ENCODE measurements at places on chromosomes 3 and 15.

DNA sequence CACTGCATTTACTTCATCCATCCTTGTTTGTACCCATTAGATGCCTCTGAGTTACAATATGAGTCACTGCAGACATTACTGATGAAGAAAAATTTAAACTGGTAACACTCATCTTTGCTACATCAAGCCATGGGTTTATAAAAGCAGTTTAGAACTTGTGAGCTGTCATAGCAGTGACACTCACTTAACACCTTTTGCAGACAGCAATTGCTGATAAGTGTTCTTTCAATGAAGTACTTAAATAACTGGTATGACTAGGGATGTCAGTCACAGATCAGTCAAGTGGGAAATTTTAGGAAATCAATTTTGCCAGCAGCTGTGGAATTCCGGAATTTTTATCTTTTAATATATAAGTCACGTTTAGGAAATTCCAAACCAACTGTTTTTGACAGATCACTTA is 643.0 kb downstream of the TBL1XR1 start:
- DNase-seq, result no peak

DNA sequence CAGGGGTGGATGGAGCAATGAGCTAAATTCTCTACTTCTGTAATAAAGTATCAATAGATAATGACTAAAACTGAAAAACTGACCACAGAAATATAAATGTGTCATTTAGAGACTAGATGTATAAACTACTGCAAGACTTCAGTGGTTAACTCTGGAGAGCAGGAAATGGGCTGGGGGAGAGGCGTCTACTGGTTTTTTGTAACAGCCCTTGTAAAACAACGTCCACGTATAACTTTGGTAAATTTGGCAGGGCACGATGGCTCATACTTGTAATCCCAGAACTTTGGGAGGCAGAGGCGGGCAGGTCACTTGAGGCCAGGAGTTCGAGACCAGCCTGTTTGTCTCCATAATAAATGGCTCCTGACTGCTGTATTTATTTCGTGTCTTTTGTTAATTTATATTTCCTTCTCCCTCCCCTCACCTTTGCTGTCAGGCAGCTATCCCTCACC is 12.5 kb downstream of the RAB27A start:
- no peak for DNase-seq

- no peak for DNase-seq
Observed at GRCh38 chr15:70362350-70362749, 264.6 kb upstream of the TLE3 start.

DNA sequence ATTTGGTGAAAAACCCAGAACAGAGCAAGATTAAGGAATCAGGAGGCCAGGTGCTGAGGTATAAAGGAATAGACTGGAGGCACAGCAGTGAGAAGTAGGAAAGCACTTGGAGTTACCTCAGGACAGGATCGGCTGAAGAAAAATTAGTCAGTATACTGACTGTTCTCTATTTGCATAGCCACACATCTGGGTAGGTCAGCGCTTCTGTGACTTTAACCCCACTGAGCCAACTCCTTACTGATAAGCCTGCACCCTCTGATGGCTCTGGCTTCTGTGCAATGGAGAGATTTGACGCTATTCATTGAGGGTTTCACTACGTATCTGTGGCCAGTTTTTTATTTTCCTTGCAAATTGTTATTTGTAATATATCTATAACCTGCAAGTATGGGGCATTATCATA is 22.3 kb downstream of the MECOM start:
- DNase-seq, result no peak

- DNase-seq, result no peak
Observed at GRCh38 chr3:149386299-149386606, 8.8 kb upstream of the TM4SF1 start.

DNA sequence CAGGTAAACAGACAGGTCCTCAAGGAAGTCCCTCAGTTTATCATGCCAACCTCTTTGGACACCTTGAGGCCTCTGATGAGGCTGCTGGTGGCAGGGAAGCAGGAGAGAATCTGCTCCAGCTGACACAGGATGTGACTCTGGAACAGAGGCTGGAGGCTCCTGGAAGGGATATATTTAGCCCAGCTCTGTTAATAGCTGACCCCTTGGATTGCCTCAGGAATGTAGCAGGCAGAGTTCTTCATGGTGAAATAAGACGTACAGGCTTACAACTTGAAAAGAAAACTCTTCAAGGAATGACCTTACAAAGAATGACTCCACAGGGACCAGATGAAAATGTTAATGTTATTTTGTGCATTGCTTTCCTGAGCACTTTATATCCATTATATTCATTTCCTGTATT is 90.5 kb downstream of the AQP9 start:
- no peak for DNase-seq

GRCh38 chr3:120369037-120369467 is 19.9 kb upstream of the LRRC58 start:
- no peak for DNase-seq

- no peak for DNase-seq
Observed at GRCh38 chr3:86942206-86942605, 48.7 kb downstream of the VGLL3 start.

- no peak for DNase-seq
Observed at GRCh38 chr3:4750306-4750968, 228.8 kb upstream of the BHLHE40 start.

GRCh38 chr3:12158387-12159226 is at the start of gene TIMP4:
Gene TIMP4 (minus strand): TSS chr3:12158912. CDS start chr3:12158840, 72 bp downstream.
- DNase-seq, result no peak

DNA sequence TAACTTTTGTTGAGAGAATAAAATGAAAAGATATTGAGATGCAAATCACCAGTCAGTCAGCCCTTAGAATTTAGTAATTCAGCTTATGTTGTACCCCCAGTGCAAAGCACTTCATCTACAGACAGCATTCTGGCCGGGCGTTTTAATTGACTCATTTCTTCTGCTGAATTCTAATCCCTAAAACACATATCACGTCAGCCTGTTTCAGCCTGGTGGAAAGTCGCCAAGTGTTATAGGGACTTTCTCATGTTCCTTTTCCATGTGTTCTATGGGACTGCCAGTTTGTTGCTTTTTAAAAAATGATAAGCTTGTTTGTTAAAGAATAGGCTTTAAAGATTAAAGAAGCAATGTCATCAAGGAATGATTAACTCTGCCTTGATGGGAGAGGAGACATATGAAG is 169.7 kb upstream of the BFSP2 start:
- DNase-seq, result no peak
